ELF-1 (cell line): ENCODE measurements at places on chromosomes 13 and 19.

GRCh38 chr13:74110053-74110452 is 24.2 kb downstream of the KLF12 start:
- DNase-seq: no peak

GRCh38 chr19:18742838-18743783 is 48.0 kb downstream of the COMP start:
- peak; percentile 75 for DNase-seq

GRCh38 chr13:58056426-58056825 is 424.9 kb downstream of the PCDH17 start:
- no peak for DNase-seq

GRCh38 chr19:12665671-12666264 is 774 bp downstream of the MAN2B1 start:
- no peak for DNase-seq

DNA sequence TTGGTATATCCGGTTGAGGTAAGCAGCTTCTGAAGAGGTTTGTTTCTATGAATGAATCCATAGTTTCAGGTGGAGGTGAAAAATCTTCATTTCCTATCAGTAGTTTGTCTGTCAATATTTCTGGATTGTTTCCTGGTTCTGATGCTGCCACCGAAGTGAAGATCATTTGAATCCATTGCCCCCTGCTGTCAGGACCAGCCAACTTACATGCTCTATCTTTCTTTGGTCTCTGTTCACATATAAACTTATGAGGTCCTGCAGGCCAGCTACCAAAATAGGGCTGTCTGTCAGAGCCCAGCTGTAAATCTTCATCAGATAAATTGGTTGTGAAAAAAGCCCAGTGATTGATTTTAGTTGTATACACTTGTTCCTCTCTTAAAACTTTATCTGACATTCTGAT is 15.2 kb upstream of the N4BP2L1 start:
- DNase-seq: no peak

GRCh38 chr13:26656919-26657318 is 99.4 kb downstream of the WASF3 start:
- no peak for DNase-seq

GRCh38 chr19:55118401-55118991 is 1.1 kb upstream of the PPP1R12C start:
- peak; percentile 83 for DNase-seq

DNA sequence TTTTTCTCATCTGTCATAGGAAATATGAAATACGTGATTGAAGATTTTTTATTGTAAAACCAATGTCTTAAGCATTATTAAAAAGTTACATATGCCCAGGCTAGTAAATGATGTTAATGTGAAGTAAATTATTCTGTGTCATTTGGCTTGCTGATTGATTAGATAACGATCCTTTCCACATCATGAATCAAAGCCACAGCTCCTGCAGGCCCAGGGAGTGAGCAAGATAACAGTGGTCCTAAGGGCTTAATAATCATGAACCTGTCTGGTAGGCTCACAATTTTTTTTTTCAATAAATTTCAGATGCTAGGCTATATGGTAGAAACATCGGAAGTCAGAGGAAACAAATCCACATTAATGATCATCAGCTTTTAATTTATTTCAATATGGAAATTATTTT is 269.0 kb upstream of the SLC10A2 start:
- no peak for DNase-seq

- no peak for DNase-seq
Measured at GRCh38 chr13:99151516-99151915, 49.1 kb upstream of the UBAC2 start.

DNA sequence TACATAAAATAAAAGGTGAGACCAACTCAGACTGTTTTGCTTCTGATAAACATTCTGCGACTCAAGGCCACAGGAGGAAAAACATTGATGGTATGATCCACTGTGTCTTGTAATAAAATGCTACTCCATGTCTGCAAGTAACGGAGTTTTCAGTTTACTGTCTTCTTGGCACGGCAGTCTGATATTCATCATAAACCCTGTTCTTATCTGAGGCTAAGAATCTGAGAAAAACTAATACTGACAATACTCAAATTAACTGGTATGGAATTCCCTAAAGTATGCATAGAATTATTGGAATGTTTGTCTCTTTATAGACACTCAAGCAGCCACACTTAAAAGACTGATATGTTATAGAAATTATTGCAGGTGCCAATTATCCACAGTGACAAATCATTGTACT is 125.5 kb downstream of the TBC1D4 start:
- no peak for DNase-seq

DNA sequence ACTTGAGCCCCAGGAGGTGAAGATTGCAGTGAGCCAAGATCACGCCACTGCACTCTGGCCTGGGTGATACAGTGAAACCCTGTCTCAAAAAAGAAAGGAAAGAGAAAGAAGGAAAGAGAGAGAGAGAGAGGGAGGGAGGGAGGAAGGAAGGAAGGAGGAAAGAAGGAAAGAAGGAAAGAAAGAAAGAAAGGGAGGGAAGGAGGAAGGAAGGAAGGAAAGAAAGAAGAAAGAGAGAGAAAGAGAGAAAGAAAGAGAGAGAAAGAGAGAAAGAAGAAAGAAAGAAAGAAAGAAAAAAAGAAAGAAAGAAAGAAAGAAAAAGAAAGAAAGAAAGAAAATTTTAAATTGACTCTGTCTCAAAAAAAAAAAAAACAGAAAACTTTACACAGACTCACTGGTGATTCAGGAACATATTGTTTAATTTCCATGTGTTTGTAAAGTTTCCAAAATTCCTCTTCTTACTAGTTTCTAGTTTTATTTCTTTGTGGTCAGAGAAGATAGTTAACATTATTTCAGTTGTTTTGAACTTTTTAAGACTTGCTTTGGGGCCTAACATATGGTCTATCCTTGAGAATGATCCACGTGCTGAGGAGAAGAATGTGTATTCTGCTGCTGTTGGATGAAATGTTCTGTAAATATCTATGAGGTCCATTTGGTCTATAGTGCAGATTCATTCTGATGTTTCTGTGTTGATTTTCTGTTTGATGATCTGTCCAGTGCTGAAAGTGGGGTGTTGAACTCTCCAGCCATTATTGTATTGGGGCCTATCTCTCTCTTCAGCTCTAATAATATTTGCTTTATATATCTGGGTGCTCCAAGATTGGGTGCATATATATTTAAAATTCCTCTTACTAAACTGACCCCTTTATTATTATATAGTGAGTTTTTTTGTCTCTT is 204.4 kb upstream of the SERP2 start:
- no peak for DNase-seq

DNA sequence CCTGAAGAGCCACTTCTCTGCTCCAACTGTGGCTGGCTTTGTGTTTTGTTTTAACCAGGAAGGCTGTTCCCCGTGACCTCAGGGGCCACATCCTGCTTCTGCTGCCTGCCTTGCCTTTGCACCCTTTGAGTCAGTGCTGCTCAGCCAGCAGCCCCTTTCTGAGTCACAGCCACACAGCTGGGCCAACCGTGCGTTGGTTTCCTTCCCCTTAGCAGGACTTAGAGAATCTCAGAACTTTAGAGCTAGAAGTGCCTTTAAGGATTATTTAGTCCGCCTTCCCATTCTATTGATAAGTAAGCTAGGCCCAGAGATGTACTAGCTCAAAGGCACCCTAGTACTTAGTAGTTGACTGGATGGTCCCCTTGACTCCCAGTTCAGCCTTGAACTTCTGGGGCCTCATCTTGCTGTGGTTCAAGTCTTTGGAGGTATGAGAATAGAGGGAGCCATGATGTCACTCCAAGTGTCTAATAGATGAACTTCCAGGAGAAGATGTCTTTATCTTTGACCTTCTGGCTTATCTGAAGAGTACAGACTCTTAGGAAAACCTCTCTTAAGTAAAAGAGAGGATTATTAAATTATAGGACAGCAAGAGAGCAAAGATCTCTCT is 8.0 kb downstream of the RGCC start:
- DNase-seq: no peak
